ENCODE measurements at places on chromosomes 1 and 21.

- no peak for DNase-seq
These were observed 57.3 kb upstream of the BCAR3 start for GRCh38 chr1:93738926-93739325.

DNA sequence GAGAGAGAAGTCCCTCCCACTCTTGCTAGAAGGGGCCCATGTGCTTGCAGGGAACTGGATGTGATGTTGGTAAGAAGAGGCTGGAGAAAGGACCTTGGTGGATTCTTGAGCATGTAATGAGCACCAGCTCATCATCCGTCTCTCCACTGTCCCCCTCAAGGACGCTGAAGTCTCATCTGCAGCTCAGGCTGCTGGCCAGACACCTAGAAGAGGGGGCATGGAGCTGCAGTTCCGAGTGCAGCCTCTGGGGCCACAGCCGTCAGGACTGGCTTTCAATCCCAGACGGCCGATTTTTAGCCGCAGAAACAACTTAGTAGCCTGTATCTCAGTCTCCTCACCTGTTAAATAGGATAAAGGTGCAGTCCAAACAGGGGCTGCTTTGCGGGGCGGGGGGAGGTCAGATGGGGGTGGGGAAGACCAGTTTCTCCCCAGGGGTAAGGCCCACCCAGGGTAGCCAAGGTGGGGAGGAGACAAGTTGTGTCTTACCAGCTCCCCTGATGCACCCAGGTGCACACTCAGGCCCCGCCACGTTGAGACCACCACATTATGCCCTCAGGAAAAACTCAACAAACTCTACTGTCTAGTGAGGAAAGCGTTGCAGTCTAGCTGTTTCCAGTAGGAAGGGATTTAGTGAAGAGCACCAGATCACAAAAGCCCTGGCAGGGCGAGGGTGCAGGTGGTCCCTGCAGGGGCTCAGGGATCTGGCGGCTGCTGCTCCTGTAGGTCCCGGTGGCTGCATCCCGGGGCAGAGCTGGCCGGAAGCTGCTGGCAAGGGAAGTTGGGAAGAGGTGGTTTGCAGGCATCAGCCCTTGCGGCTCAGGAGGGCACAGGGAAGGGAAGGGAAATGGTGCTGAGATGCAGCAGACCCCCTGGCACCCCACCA is 29.5 kb downstream of the LDLRAP1 start:
- DNase-seq = no peak

- DNase-seq = no peak
These were observed 25.4 kb upstream of the NPL start for GRCh38 chr1:182764029-182764727.

GRCh38 chr1:171841050-171841910 is at the start of gene DNM3:
DNM3 (plus strand) TSS chr1:171841498; CDS start chr1:171841657, 159 bp downstream.
- peak; percentile 48 for DNase-seq

GRCh38 chr1:79575424-79575823 is 568.9 kb upstream of the ADGRL4 start:
- DNase-seq = no peak

GRCh38 chr21:26844258-26845065 is 747 bp downstream of the ADAMTS1 start:
- peak; percentile 56 for DNase-seq

- no peak for DNase-seq
These were observed 30.0 kb upstream of the AGPAT3 start for GRCh38 chr21:43835050-43835449.

DNA sequence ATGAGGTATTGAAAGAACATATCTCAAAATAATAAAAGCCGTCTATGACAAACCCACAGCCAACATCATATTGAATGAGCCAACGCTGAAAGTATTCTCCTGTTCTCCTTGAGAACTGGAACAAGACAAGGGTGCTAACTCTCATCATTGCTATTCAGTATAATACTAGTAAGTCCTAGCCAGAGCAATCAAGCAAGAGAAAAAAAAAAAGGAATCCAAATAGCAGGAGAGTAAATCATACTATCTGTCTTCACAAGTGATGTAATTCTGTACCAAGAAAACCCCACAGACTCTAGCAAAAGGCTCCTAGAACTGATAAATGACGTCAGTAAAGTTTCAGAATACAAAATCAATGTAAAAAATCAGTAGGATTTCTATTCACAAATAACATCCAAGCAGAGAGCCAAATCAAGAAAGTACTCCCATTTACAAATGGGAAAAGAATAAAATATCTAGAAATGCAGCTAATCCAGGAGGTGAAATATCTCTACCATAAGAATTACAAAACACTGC is 1632.8 kb downstream of the NCAM2 start:
- DNase-seq = no peak

GRCh38 chr1:150981805-150982712 is at the start of gene ANXA9:
ANXA9 (plus strand) TSS chr1:150982292; CDS start chr1:150983106, 814 bp downstream.
- DNase-seq = no peak

DNA sequence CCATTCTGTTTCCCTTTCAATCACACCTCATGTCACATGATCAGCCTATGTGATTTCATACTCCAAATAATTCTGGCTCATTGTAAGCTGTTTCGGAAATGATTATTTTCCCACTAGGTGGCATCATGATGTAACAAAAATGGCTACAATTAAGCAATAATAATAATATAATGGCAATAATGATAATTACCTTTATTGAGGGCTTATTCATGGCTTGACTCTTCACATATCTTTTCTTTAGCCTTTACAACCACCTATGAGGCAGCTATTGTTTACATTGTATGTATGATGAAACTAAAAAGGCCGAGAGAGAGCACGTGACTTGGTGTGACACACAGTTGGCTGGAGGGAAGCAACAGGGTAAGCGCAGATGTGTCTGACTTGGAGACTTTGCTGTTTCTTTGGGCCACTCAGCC is 12.5 kb upstream of the KPRP start:
- no peak for DNase-seq
